ENCODE measurements at places on chromosomes 2 and 18.

- DNase-seq = no peak
Measured at GRCh38 chr18:62828091-62828640, 112.8 kb downstream of the PHLPP1 start.

DNA sequence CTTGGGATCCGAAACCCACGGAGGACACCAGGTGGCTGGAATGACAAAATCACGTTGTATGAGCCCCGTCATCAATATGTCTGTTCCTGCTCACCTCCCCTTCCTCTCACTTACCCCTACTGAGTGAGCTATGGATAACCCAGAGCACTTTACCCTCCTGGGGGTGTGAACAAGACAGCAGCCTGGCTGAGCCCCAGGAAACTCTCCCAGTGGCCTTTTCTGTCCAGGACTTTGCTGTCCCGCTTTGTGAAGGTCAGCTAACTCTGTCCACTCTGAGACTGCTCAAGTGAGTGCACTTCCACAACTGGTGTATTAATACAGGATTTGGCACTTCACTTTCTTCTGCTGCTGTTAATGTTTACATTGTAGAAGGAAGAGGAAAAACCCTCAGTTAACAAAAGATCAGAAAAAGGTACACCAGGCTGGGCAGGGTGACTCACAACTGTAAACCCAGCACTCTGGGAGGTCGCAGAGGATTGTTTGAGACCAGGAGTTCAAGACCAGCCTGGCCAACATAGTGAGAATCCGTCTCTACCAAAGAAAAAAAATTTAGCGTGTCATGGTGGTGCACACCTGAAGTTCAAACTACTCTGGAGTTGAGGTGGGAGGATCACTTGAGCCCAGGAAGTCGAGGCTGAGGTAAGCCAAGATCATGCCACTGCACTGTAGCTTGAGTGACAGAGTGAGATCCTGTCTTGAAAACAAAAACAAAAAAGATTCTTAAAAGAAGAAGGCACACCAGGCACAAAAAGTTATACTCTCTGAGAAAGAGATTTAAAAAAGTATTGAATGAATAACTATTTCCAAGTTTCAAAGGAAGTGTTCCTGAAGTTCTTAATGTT is 90.3 kb downstream of the CLHC1 start:
- no peak for DNase-seq

- DNase-seq = no peak
Measured at GRCh38 chr2:114754907-114755563, 312.6 kb downstream of the DPP10 start.

GRCh38 chr2:179247318-179248023 is 17.2 kb downstream of the SESTD1 start:
- no peak for DNase-seq

DNA sequence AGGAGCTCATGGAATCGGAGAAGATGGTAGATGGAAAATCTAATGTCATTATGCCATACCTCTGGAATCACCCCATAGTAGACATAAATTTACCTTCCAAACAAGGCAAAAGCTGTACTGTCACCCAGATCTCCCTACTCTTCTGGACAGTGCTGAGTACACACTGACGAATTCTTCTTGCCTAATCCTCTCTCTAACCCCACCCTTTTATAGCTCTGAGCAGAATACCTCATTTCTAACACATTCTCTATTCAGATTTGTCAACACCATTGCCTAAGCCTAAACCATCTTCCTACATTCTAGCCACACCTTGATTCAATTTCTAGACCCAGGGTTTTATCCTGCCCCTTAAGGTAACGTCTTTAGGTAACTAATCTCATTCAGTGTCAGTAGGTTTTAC is 321.0 kb upstream of the NRP2 start:
- DNase-seq = no peak

DNA sequence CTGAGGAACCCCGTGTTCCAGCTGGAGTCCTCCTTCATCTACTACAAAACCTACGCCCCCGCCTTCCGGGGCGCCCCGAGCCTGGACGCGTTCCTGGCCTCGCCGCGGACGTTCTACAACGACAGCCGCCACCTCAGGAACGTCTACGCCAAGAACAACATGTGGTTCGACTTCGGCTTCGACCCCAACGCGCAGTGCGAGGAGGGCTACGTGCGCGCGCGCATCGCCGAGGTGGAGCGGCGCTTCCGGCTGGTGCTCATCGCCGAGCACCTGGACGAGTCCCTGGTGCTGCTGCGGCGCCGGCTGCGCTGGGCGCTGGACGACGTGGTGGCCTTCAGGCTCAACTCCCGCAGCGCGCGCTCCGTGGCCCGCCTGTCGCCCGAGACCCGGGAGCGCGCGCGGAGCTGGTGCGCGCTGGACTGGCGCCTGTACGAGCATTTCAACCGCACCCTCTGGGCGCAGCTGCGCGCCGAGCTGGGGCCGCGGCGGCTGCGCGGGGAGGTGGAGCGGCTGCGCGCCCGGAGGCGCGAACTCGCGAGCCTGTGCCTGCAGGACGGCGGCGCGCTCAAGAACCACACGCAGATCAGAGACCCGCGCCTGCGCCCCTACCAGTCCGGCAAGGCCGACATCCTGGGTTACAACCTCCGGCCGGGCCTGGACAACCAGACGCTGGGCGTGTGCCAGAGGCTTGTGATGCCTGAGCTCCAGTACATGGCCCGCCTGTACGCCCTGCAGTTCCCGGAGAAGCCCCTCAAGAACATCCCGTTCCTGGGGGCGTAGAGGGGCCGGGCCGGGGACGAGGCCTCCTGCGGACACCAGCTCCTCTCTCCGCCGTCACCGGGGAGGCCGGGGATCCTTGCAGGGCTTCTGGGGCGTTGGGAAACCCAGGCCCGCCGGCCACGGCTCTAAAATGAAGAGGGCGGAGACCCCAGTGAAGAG is 5.3 kb upstream of the NEU4 start:
- peak; percentile 5 for DNase-seq

DNA sequence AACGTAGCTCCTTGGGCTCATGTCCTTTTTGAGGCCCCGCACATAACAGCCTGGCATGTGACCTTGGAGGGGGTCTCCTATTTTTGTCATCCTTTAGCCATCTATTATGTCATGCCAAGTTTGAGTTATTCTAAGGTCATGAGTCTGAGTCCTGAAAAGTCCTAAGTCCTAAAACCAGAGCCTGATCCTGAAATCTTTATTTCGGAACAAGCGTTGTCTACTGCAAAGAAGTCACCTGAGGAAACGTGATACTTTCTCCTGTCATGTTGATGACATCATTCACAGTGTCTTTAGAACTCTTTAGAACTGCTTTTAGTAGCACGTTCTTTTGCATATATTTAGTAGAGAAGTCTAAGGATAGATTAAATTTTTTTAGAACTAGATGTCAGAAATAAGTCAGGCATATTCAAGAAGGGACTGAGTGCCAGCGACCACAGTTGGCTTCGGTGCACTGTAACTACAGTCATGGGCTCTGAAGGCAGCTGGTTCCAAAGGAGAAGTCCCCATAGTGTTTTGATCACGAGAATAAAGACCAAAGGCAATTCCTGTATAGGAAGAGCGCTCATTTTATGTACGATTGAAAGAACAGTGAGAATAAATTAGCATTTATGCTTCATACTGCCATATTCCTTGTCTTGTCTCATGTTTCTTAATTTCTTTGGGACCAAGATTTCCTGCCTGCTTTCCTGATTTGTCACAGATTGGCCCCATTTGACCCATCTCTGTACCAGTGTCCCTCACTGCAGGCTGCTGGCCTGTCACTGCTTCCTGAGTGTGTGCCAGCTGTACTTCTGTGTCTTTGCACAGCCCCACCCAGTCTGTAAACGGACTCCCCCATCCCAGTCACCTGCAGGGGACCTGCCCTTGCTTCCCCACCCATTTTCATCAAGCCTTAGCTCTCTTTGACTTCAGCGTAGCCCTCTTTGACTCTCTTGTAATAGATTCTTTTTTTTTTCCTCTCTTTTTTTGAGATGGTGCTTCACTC is 75.8 kb downstream of the ASAP2 start:
- DNase-seq = no peak

Data from inflammatory macrophage (primary cell).